ENCODE measurements at places on chromosomes 6 and 20.

GRCh38 chr20:59948828-59949720 is 8.9 kb downstream of the FAM217B start:
- peak; percentile 57 for DNase-seq

DNA sequence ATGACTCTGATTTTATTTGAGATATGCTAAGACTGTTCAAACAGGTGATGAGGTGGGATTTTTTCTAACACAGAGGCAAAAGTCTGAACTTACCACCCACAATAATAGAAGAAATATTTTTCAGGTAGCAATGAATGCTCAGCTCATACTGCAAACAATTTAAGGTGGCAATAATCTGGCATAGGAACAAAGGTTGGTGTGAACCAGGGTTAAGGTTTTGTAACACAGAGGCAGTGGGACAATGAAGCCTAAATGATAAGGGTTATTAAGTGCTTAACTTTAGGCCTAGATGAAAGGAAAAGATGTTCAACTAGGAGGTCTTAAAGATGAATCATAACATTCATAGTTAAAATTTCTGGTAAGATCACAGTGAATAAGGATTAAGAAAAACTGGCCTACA is 4.9 kb downstream of the ASCC3 start:
- DNase-seq: no peak

DNA sequence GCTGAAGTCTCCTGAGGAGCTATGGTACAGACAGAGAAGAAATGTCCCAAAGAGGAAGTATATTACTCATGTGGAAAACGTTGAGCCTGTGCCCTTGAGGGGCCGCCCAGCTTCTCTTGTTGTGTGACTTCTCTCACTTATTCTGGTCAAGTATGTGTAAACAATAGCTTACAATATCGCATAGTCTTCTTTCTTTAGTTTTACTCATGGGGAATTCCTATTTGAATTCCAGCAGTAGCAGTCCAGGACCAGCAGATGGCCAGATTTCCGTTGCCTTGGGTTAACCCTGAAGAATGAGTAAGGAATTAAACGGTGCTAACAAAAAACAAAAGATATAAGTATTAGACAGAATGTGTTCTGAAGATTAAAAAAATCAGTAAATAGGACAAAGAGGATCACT is 522.0 kb upstream of the GJE1 start:
- DNase-seq: no peak

GRCh38 chr6:113596387-113597230 is 260.5 kb upstream of the MARCKS start:
- DNase-seq: no peak

DNA sequence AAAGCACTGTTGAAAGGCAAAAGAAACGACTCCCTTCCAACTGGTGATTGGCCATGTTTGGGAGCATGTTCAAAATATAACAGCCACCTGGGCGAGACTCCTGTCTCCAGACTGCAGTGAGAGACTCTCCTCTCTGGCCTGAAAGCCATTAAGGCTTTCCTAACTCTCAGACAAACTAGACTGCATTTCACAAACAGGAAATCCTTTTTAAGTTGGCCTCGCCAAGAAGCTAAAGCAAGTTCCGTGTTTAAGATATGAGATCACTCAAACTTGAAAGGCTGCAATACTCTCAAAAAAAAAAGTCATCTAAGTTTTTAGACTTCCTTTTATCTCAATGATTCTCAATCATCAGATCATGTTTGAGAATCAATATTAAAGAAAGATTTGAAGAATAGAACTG is 117.0 kb downstream of the TFAP2A start:
- DNase-seq: no peak

DNA sequence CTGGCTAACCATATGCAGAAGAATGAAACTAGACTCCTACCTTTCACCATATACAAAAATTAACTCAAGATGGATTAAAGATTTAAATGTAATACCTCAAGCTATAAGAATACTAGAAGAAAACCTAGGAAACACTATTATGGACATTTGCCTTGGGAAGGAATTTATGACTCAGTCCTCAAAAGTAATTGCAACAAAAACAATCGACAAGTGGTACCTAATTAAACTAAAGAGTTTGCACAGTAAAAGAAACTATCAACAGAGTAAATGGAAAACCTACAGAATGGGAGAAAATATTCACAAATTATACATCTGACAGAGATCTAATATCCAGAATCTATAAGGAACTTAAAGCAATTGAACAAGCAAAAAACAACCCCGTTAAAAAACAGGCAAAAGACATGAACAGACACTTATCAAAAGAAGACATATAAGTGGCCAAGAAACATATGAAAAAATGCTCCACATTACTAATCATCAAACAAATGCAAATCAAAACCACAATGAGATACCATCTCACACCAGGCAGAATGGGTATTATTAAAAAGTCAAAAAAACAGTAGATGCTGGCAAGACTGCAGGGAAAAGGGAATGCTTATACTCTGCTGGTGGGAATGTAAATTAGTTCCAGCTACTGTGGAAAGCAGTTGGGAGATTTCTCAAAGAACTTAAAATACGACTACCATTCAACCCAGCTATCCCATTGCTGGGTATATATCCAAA is 31.9 kb downstream of the RALGAPB start:
- no peak for DNase-seq

DNA sequence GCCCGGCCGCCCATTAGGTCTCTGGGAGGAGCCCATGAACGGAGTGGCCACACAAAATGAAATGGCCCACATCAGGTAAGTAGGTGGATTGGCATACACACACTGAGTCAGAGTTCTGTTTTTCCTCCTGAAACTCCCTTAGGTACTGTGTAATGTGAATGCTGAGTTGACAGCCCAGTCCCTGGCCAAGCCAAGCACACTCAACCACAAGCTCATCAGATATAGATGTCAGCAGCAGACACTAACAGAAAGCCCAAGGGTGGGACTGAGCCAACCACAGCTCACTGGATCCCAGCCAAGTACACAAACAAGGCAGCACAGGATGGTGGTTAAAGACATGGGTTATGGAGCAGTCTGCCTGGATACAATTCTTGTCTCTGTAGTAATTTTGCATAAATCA is 403.4 kb downstream of the GJA1 start:
- DNase-seq: no peak

GRCh38 chr6:11231108-11231463 is 1.4 kb downstream of the NEDD9 start:
- no peak for DNase-seq

DNA sequence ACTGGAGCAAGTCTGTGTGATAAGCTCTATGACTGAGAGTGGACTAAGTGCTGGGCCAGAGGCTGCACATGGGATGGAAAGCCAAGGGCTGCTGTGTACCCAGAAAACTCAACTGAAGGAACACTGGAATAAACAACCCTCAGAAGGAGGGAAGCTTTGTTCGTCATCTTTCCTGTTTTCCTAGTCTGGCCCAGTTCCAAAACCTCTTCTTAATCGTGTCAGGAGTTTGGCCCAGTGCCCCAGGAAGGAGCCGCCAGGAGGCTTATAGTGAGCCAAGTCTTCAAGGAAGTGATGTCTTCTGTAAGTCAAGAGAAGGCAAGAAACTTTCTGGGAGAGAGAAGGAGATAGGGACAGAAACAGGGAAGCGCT is 23.3 kb upstream of the TOP1 start:
- DNase-seq: no peak

DNA sequence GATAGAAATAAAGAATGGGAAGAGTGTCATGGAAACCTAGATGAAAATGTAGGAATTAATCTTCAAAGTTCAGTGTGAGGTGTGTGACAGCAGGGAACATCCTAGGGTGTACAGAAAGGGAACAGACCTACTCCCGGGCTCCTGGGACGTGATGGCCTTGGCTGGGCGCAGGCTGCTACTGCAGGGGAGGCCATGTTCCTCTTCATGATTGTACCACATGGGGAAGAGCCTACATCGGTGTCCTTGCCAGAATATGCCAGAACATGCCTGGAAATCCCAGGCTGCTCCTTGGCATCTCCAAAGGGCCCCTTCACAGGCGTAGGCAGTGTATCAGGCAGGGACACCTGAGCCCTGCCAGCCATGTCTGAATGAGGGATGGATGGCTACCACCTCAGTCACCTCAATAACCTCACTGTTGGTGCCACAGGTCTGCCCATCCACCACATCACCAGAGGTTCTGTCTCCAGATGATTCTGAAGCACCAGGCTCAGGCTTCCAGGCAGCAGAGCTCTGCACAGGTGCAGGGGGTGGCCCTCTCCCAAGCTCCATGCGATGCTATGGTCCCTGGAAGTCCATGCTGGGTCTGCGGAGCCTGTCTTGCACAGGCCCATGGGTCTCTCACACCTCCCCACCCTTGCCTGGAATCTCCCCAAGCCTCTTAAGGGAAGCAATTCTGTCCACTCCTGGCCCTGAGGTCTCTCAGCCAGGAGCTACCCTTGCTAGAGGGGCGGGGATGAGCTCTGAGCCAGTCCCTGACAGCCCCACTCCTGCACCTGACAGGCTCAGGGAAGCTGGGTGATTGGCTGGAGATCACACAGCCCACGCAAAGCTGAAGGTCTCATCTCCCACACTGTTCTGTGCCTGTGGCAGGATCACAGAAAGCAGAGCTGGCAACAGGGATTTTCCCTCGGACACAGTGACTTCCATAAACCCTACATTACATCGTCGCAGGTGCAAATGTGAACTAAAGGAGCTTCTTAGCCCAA is 20.2 kb downstream of the RAMACL start:
- DNase-seq: no peak

DNA sequence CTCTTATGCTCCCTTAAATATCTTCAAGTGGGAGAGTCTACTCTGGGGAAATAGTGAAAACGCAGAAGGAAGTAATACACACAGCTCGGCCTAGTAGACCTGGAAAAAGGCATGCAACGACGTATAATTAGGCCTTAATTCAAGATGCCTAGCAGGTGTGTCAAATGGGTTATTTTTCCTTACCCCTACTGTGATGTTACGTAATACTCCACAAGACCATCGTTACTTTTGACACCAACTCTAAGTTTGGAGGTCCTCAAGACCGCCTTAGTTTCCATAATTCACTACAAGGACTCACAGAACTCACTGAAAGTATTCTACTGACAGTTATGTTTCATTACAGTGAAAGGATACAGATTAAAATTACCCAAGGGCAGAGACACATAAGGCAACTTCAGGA is 1024.3 kb upstream of the MAP3K7 start:
- no peak for DNase-seq

DNA sequence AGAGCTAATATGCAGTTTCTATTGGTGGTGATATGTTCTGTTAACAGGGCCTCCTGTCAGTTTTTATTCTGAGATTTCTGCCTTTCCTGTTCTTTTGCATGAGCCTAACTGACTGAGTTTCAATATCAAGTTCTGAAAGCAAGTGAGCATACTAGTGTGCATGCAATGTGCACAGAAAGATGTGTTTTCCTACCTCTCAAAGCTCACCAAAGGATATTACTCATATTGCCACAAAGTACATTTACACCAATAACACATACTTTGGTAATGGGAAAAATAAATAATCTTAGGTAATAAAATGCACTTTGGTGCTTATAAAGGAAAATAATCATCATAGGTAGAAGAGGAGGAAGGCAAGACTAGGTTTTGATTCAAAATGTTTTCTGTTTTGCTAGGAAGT is 195.0 kb downstream of the KHDC1L start:
- DNase-seq: no peak

DNA sequence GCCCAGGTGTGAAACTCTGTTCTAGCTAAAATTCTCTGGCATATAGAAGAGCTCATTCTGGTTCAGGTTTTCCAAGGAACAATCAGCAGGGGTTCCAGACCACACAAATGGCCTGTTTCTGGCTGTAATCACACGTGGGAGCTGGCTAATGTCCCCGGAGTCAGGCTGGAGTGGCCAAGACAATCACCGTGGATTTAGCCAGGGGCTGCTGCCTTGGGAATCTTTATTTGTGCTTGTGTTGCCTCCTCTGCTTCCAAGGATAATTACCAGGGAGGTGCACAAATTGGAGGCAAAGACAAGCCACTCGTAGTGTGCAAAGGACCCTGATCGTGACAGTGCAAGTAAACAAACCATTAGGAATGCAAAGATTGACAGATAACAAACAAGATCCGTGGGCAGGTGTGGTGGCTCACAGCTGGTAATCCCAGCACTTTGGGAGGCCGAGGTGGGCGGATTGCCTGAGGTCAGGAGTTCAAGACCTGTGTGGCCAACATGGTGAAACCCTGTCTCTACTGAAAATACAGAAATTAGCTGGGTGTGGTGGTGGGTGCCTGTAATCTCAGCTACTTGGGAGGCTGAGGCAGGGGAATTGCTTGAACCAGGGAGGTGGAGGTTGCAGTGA is 77.3 kb downstream of the KCNB1 start:
- DNase-seq: no peak

- no peak for DNase-seq
Measured at GRCh38 chr6:137025786-137026730, 18.7 kb downstream of the IL20RA start.

- peak; percentile 13 for DNase-seq
Measured at GRCh38 chr6:114342826-114343781, at the start of gene HS3ST5. TSS of gene HS3ST5 (minus strand) at chr6:114343023. CDS start at chr6:114062845, 280,178 bp downstream.

DNA sequence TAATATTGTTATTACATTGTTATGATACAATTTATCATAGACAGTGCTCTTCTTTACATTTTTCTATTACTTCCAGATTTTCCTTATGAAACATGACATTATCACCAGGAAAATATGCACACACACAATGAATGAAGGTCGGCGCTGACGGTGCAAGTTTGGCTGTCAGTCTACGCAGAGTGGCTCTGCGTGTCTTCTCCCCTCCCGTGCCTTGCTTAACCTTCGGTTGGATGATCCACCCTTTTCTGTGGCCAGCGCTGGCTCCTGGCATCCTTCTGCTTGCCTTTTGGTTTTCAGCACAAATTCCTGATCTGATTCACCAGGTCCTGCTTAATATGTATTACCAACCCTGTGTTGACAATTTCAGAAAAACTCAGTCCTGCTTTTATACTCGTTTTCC is 157.4 kb downstream of the TSHZ2 start:
- DNase-seq: no peak

GRCh38 chr6:31154436-31154835 is 3.2 kb downstream of the CCHCR1 start:
- no peak for DNase-seq

DNA sequence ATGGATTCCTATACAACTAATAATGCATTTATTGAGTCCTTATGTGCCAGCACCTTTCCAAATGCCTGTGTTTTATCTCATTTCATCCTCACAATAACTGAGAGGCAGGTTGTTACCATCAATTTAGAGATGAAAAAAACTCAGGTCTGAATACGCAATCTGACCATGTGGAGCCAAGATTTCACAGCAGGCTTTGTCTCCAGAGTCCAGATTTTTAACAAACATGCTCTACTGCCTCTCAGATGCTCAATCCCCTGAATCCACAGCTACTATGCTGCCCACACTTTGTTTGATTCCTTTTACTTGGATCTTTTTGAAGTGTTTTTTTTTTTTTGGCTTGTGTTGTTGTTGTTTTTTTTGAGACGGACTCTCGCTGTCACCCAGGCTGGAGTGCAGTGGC is 46.8 kb downstream of the B4GALT5 start:
- DNase-seq: no peak

GRCh38 chr6:87718662-87719433 is 16.8 kb upstream of the AKIRIN2 start:
- no peak for DNase-seq

Measured in thymus (tissue), 14 donors.